Fibroblast of mammary gland (primary cell): ENCODE measurements at places on chromosomes 2 and 18.
A peak's percentile ranks its signal among the peaks of the same experiment; 100 is the strongest.

DNA sequence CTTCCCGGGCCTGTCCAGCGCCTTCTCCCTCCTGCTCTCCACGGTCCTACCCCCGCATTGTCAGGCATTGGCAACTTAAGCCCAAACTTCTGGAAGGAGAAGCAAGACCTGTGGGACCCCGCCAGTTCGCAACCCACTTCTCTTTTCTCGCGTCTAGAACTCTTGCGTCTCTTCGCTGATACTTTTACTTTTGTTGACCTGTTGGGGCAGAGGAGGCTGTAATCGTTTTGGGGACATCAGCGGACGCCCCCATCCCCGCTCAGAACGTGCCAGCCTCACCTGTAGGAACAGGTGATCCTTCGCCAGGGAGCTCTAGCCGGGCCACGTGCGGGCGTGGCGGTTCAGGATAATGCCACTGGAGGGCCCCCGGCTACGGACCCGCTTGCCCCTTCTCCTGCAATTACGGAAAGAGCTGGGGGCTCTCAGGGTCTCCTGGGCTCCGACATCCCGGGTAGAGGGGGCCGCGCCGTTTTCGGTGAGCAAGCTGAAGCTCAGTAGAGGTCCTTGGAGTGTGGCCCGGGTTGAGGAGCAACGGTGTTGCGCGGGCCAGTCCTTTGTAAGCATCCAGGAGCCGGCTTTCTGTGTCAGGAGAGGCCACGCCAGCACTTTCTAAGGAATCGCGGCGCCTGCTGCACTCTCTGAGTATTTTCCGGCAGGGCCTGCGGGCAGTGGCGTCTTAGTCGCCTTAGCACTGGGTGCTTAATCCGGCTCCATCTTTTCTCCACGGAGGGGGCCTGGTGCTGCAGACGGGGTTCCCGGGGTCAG is 1.6 kb downstream of the MTCL1 start:
- DNase-seq = peak; percentile 68

- no peak for DNase-seq
These were observed 94.7 kb downstream of the RTN4 start for GRCh38 chr2:54955358-54956110.

DNA sequence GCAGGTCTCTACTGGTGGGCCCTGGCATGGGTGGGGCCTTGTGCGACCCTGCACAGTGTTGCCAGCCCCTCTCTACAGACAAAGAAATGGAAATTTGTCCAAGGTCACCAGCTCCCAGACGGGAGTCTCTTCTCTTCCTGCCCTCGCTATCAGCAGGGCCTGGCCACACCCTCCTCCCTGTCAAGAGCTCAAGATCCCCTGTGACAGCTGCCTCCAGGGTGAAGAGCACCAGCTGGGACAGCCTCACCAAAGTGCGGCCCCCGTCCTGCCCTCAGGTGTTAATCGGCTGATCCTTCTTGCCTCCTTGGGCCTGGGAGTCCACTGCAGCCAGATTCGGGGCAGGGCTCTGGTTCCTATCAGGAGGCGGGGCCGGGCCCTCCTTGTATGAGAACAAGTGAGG is 259.1 kb downstream of the TWIST2 start:
- no peak for DNase-seq

- DNase-seq = peak; percentile 35
These were observed 78.3 kb upstream of the MAP4K4 start for GRCh38 chr2:101619191-101619591.

DNA sequence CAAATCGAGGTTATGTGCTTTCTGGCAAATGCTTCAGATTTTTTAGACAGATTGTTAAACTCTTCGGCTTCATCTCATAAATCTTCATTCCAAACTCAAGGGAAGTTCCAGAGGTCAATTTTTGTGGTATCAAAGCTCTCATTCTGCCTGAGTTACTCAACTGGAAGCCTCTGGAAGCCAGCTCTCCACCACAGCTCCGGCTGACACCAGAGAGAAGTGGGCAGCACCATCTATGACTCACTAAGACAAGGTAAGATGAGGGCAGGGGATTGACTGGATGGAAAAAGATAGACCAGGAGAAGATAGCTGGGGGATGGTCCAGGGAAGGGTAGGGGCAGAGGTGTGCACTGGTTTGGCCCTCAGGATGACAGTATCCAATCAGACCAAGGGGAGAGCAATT is 137.3 kb upstream of the HNRNPA3 start:
- peak; percentile 8 for DNase-seq

DNA sequence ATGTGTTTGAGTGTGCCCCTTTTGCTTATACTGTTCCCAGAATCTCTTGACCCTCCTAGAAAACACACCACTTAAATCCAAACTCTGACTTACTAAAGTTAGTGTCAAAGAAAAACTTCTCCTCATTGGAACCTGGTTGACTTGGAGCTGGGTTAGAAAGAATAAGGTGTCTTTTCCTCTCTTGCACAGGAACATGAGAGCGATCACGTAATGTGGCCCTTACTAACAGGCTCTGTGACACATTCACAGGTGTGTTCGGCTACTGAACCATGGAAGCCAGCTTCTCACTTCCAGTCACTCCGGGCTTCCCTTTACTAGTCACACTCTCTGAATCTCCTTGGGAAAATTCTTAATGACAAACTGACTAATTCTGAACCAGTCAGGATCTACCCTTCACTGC is 5.4 kb upstream of the POU3F3 start:
- no peak for DNase-seq

- no peak for DNase-seq
These were observed 72.7 kb downstream of the SH3RF3 start for GRCh38 chr2:109201465-109202327.

- no peak for DNase-seq
These were observed 208.5 kb upstream of the FN1 start for GRCh38 chr2:215644233-215644897.

- DNase-seq = no peak
These were observed 12.3 kb downstream of the BCL11A start for GRCh38 chr2:60541056-60541651.

GRCh38 chr2:128416806-128417205 is 98.1 kb upstream of the HS6ST1 start:
- DNase-seq = no peak

GRCh38 chr18:43574974-43575373 is 297.7 kb upstream of the SYT4 start:
- no peak for DNase-seq

GRCh38 chr2:204026294-204026693 is 89.7 kb downstream of the ICOS start:
- no peak for DNase-seq

DNA sequence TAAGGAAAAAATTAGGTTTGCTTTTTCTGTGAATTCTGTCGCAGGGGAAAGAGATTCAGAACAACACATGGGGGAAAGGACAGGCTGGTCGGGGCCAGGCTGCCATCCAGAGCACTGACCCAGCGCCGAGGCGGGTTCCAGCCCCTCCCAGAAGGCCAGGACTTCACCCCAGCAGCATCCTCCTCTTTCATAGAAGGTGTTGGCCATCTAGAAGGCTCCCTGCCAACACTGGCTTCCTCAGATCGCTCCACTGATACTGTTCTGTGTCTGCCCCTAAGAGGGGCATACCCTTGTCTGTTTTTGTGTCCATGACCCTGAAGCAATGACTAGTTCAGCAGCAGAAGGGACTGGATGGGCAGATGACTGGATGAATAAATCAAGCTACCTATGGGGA is 144.5 kb downstream of the HDAC4 start:
- no peak for DNase-seq
